Fibroblast of skin of scalp (primary cell): ENCODE measurements at places on chromosomes 16 and 17.

DNA sequence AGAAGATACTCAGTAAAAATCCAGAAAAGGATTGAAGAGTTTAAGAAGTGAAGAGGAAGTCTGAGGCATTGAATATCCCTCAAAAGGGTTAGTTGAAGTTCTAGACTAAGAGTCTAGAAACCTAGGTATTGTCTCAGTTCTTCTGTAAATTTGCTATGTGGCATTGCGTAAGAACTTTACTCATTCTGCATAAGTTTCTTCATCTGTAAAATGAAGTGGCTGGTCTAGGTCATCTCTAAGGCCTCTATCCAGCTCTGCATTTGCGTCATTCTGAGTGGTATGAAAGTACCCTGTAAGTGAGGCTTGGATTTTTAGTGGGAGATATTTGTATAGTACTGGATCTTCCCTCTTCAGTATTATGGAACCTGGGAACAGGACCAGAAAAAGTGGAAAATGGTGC is 130.2 kb downstream of the MYO1D start:
- no peak for DNase-seq

- DNase-seq, result no peak
These were observed 183.2 kb downstream of the CYB561 start for GRCh38 chr17:63262751-63263476.

DNA sequence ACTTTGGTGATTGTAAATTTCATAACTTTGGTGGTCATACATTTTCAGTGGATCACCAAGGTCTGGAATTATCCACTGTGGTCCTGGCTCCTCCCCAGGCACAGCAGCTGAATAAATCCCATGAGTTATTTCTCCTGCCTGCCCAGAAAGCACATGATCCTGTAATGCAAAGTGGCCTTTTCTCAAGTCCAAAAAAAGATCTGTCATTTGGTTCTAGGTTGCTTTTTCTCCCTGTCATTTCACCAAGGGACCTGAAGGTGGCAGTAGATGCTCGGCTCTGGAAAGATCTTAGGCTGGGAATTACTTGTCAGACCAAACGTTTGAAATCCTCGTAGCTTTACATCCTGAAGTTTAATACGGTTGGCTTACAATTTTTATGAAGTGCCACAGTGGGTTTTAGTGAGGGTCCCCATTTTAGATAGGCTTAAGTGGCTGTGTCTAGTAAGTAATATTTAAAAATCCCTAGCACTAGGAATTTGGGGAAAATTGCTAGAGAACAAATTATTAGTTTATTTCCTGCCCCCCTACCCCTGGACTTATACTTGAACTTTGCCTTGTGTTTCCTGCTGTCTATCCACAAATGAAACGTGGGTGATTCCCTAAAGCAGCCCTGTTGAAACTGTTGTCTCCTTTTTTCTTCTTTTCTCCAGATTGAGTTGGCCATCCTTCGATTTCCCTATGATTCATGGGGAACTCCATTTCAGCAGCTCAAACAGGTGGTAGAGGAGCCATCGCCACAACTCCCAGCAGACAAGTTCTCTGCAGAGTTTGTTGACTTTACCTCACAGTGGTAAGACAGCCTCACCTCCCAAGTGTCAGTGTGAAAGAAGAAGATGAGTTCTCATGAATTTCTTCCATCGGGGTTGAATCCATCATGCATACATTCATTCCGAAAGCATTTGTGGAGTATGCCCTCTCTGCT is 111.7 kb downstream of the MAP2K6 start:
- DNase-seq, result peak; percentile 66

DNA sequence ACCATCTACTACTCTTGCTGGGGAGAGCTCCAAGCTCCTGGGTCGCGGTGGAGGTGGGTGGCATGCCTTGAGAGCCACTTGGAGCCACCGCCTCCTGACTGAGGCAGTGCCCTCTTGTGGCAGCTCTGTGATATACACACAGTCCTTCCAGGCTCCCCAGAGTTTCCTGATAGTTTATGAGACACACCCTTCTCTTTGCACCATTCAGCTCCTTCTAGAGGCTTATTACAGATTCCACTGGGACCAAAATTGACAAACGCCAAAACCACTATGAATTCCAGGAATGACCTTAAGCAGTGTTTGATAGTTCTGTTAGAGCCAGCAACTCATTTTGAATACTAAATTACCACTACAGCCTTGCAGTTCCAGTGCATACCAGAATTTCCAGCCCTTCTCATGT is 170.1 kb upstream of the CDH13 start:
- DNase-seq, result peak; percentile 53

GRCh38 chr17:30372755-30373154 is 6.0 kb upstream of the CPD start:
- DNase-seq, result no peak

DNA sequence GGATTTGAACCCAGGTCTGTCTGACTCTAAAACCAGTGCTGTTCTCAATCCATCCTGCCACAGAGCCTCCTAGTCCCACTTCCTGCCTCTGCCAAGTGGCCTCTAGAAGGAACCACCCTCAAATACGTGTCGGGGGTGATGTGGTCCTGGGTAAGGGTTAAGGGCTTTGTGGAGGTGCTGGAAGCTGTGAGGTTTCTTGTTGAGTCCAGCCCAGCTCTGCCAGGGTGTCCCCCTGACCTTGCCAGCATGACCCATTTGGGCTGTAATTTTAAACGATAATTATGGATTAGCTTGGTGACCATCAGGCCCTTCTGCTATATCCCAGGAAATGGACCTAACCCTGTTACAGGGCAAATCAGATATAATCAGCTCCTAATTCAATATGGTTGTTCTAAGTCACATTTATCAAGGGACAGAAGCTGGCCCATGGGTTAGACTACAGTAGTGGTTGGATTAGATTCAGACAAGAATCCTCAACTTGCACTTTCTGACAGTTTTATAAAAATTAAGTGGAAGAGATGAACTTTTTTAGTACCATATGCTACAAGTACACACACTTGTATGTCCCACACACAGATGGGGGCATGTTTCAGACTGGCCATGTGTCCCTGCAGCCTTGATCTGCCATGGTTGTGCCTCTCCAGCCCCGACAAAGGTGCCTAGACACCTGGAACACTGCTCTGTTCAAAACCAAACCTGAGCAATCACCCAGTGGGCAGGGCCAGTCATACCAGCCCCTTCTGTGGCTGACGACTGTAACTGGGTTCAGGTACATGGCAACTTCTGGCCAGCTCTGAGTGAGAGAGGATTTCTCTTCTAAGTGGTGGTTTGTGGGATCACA is 48.0 kb downstream of the SMPD3 start:
- no peak for DNase-seq

DNA sequence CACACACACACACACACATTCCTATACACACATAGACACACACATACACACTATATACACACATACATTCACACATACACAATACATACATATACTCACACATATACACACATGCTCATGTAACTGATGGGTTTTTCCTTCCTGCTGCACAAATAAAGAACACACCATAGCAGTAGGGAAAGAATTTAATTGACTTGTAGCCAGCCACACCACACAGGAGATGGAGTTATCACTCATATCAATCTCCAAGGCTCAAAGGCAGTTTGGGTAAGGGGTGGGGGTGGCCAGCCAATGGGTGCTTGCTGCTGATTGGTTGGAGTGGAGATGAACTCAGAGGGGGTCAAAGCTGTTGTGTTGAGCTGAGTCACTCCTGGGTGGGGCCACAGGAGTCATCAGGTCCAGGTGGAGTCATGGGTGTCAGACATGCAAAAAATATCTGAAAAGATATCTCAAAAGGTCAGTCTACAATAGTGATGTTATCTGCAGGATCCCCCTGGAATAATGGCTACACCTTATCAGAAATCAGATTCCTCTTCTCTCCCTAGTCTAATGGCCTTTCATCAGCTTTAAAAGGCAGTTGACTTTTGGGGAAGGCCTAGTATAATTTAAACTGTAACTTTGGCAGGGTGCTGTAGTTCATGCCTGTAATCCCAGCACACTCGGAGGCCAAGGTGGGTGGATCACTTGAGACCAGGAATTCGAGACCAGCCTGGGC is 46.1 kb downstream of the WSB1 start:
- DNase-seq, result no peak

- DNase-seq, result no peak
These were observed 44.0 kb downstream of the ZNF276 start for GRCh38 chr16:89765292-89765830.

DNA sequence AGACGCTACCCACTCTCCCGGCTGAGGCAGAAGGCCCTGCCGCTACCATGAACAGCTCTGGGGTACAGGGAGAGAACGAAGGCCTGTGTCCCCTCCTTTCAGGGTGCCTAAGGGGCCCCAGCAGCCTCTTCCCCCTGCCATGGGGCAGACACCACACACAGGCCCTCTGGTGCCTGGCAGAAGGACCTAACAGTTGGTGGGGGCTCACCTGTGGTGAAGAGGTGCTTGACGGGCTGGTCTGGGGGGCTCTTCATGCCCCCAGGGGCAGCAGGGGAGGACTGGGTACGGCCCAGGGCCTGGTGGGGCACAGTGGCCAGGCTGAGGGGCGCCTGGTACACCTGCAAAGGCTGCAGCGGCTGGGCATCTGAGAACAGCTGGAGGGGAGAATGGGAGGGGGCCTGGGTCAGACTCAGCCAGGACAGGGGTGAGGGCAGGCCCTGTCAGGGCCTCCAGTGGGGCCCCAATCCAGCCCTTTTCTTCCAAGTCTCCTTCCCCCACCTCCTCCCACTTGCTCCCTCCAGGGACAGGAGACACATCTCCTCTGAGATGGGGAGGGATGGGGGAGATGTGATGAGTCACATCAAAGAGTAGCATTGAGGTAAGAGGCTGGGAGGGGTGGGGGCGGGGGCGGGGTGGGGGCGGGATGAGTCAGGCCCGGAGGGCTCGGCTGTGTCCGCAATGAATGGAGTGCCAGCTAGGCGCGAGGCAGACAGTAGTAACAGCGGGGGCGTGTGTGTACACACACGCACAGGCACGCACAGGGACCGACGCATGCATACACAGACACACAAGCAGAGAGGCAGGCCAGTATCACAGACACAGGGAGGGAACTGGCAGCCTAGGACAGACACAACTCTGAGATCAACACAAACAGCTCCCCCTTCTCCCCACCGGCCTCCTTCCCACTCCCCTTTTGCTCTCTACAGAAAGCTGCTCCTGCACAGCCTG is 16.1 kb downstream of the G6PC3 start:
- DNase-seq, result peak; percentile 97

DNA sequence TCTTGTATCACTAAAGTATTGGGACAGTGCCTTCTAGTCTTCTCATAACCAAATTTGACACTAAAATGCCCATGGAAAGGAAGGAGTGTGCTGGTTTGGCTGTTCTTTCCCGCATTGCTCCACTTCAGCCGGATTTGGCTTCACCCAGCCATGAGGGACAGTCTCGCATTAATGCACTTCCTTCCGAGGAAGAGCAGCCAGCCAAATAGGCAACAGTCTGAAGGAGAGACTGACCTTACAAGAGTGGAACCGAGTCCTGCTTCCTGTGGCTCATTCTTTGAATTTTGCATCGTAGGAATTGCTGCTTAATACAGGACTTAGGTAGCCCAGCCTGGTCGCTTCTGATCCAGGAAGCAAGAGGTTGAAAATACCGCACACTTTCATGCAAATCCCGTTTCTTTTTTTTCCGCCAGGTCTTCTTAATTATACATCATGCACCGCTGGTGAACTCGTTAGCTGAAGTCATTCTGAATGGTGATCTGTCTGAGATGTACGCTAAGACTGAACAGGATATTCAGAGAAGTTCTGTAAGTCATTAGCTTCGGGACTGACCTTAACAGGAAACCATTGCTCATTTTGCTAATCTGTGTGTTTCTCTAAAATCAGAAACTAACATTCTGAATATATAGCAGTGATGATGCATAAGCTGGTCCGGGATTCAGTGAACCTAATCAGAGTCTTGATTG is 38.2 kb downstream of the CLEC16A start:
- no peak for DNase-seq
